T-helper 1 cell (primary cell): ENCODE measurements at places on chromosomes 3 and 15.

DNA sequence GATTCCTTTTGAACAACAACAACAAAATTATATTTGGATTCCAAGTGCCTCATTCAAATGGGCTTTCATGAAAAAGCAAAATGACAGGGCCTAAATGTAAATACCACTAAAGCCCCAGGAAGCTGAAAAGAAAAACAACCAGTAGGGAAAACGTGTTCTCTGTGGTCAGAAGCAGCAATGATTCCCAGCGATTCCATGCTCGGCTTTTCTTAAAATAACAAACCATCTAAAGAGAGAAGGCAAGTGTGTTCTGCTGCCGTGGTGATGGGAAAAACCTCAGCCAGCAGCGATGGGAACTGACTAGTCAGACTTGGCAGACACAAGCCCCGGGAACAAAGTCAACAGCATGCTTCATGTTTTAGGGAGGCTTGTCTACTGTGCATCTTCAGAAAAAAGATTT lies 153.6 kb downstream of the TNIK start:
- DNase-seq: no peak

GRCh38 chr15:95995375-95996168 lies 334.9 kb upstream of the NR2F2 start:
- no peak for DNase-seq

DNA sequence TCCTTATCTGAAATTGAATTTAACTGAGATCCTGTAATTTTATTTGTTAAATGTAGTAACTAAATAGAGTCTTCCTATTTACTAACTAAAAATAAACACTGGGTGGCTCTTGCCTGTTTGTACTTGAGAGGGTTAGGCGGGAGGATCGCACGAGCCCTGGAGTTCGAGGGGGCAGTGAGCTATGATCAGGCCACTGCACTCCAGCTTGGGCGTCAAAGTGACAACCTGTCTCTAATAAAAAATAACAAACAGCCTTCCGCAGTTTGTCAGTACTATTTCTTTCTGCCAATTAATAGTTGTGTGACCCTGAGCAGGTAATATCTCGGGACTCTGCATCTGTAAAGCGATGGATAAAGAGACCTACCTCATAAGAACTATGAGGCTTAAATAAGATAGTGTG lies 768 bp upstream of the PDE12 start:
- DNase-seq: no peak

GRCh38 chr3:138594935-138595610 lies 1.0 kb upstream of the CEP70 start:
- no peak for DNase-seq

- DNase-seq: no peak
Observed at GRCh38 chr15:55394694-55395093, 13.5 kb downstream of the CCPG1 start.

- peak; percentile 3 for DNase-seq
Observed at GRCh38 chr3:196431181-196432136, 768 bp downstream of the UBXN7 start.

- no peak for DNase-seq
Observed at GRCh38 chr15:90412356-90413194, 24.5 kb downstream of the IQGAP1 start.

- no peak for DNase-seq
Observed at GRCh38 chr3:136381051-136381450, 130.9 kb downstream of the PCCB start.

GRCh38 chr3:25830373-25831280 lies 40.7 kb downstream of the OXSM start:
- DNase-seq: no peak

- DNase-seq: no peak
Observed at GRCh38 chr3:4719046-4719501, 225.9 kb downstream of the ITPR1 start.

- DNase-seq: no peak
Observed at GRCh38 chr3:123800362-123800682, 83.8 kb downstream of the MYLK start.

DNA sequence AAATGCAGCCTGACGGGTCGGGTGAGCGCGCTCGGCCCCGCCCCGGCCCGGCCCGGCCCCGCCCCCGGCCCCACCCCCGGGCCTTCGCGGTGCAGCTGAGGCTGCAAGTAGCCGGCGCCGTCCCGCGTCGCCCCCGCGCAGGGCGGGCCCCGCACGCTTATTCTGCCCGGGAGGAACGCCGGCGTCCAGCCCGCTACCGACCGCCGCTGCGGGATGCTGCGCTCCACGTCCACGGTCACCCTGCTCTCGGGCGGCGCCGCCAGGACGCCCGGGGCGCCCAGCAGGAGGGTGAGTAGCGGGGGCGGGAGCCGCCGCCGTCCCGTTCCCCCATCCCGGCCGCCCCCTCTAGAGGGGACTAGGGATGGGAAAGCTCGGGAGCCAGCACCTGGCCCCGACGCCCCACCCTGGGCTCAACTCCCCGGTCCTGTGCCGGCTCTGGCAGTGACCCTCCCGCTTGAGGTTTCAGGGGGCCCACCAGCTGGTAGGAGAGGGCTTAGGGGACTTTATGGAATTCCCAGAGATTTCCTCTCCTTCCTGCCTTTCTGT lies at the start of gene MYZAP:
TSS of gene MYZAP (plus strand) at position 83 of the 546 bp plus-strand sequence. CDS start at position 214, 131 bp downstream.
- no peak for DNase-seq

- no peak for DNase-seq
Observed at GRCh38 chr3:133525435-133525834, 48.1 kb upstream of the CDV3 start.

GRCh38 chr3:182323898-182324297 lies 469.4 kb upstream of the ATP11B start:
- DNase-seq: no peak

GRCh38 chr3:30141927-30142326 lies 464.5 kb upstream of the TGFBR2 start:
- no peak for DNase-seq

DNA sequence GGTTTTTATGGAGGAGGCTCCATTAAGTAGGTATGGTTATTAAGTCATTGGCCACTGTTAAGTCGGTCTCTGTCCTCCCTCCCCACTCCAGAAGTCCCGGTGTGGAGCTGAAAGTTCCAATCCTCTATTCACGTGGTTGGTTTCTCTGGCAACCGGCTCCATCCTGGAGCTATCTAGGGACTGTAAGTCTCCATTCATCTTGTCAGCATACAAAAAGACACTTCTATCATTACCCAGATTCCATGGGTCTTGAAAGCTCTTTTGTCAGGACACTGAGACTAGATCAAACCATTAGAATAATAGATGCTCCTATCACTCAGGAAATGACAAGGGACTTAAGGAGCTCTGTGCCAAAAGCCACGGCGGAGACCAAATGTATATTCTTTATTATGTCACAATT lies 110.3 kb downstream of the PIK3CB start:
- DNase-seq: no peak

DNA sequence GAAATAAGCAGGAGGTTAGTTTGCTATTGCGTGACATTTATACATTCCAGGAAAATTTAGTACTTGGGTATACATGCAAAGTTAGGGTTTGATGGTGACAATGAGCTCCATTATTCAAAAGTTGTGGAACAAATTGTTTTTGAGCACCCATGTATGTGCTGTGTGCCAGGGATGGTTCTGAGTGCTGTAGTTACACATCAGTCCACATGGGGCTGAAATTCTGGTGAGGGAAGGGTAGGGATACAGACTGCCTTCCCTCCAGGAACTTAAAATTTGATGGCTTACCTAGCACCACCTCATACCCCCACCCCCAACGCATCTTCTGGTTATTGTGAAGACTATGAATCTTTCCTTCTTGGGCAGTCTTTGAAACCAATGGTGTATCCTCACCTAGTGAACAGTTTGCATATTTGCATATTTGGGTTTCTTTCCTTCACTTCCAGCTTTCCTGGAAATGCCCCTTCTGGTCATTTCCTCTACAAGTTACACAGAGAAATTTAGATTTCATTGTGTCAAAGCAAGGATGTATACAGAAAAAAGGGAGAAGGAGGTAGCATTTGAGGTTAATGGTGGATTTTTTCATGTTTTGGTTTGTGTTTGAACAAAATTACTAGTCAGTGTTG lies 222.0 kb upstream of the IL12A start:
- no peak for DNase-seq

GRCh38 chr3:81245501-81245900 lies 515.9 kb downstream of the GBE1 start:
- DNase-seq: no peak

DNA sequence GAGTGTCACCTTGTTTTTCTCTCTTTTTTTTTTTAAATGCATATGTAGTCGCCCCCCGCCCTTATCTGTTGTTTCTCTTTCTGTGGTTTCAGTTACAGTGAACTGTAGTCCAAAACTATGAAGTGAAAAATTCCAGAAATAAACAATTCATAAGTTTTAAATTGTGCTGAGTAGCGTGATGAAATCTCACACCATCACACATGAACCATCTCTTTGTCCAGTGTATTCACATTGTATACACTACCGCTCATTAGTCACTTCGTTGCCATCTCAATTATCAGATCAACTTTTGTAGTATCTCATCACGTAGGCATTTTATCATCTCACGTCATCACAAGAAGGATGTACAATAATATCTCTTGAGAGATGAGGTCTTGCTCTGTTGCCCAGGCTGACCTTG lies 62.5 kb upstream of the MLF1 start:
- no peak for DNase-seq

DNA sequence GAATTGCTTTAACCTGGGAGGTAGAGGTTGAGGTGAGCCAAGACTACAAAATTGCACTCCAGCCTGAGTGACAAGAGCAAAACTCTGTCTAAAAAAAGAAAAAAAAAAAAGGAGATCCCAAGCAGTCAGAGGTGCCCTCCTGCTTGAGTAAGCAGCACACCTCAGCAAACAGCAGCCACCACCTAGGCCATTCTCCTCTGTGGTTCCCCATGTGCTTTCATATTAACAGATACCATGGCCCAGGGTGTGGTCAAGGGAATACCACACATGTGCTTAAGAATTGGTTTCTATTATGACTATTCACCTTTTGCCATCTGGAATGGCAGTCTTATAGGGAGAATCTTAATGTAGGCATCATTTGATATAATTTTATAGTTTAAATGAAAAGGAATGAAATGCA lies 24.7 kb upstream of the CSPG5 start:
- DNase-seq: no peak

DNA sequence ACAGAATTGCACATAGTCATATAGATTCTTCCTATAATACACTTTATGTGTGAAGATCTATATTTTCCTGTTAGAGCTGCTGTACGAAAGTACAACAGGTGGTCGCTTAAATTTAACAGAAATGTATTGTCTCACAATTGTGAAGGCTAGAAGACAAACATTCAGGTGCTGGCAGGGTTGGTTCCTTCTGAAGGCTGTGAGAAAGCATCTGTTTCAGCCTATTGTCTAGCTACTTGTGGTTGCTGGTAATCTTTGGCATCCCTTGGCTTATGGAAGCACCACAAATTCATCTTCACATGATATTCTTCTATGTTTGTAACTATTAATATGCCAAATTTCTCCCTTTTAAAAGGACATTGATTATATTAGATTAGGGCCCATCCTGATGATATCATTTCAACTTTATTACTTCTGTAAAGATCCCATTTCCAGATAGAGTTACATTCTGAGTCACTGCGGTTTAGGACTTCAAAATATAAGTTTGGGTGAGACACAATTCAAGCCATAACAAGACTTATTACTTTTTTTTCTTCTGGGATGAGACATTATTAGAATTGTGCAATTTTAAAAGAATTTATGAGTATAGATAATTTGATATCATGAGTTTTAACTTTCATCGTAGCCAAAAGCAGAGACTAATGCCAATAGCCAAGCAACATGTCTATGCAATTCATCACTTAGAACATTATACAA lies 248.1 kb upstream of the BCHE start:
- no peak for DNase-seq

DNA sequence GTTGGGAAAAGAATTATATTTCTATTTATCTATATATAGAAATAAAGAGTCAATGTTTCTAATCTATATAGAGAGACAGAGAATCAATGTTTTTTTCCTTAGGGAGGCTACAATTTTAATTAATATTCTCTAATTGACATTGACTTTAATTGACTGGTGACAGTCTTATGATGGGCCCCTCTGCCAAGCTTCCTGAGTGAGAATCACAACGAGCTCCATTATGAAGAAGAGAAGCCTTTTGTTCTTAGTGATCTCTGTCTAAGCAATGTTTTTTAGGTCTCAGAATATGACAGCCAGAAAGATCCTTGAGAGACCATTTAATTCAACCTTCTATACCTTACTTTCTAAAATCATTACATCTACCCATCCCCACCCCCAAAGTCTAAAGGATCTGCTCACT lies 70.9 kb downstream of the IGSF11 start:
- DNase-seq: no peak

GRCh38 chr3:40534283-40534682 lies 9.5 kb downstream of the ZNF621 start:
- DNase-seq: no peak

- DNase-seq: no peak
Observed at GRCh38 chr15:25671132-25671531, 192.0 kb downstream of the ATP10A start.
